ENCODE measurements at places on chromosomes 7 and 10.

GRCh38 chr10:104690959-104691358 is 49.9 kb downstream of the SORCS3 start:
- no peak for DNase-seq

- no peak for DNase-seq
Observed at GRCh38 chr7:123772652-123773051, 23.8 kb upstream of the WASL start.

DNA sequence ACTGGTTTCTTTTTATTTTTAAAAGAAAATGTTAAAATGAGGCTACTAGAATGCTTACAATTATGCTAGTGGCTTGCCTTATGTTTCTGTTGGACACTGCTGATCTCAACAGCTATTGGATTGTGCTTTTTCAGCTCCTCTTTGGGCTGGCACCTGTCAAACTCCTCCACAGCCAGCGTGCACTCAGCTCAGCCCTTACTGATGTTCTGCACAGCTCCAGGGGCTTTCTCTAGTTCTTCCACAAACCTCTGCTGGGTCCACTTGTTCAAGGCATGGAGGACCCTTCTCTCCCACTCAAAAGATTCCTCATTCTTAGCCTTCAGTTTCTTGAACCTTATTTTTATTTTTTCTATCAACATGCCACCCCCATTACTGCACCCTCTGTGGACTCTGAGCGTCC is 96.0 kb downstream of the VIPR2 start:
- DNase-seq = no peak

- DNase-seq = peak; percentile 56
Observed at GRCh38 chr10:50511492-50512213, 112.1 kb downstream of the SGMS1 start.

- DNase-seq = no peak
Observed at GRCh38 chr7:34048445-34048844, 143.1 kb downstream of the BMPER start.

DNA sequence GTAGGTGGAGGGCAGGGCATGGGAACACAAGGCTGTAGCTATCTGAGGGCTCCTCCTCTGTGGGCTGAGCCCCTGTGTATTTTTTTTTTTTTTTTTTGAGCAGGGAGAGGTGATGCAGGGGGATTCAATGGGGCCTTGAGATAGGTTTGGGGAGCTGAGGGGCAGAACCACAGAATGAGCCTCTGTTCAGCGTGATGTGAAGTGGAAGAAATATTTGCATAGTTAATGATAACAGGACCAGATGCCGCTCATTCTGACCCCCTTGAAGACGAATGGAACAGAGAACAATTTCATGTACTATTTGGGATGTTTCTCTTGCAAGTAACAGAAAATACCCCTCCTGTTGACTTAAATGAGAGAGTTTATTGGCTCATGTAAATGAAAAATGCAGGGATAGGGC is 69.7 kb upstream of the EMX2 start:
- DNase-seq = no peak

DNA sequence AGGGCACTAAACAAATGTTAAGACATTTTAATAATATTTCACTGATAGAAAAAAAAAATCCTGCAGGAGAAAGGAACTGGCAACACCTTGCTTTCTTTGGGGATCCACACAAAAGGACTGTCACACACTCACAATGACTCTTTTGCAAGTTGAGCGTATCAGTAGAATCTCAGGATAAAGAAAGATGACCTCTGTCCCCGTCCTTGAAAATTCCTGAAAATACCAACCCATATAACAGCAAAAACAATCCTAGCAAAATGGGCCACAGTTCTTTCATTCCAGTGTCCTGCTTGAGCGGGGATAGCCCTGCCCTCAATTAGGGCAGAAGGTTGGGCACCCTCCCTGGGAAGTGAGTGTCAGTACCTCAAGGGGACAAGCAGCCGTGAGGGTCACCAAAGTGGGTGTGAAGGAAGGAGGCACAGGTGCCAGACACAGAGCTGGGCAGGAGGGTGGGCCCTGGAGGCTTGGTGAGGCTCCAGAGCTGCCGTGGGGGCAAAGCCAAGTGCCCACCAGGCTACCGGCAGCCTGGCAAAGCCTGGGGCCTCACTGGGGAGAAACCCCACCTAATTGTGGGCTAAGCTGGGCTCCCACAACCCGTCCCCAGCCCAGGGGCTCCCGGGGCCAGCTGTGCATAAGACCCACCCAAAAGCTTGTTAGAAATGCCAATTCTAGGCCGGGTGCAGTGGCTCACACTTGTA is 2.8 kb downstream of the WDR86 start:
- DNase-seq = no peak

DNA sequence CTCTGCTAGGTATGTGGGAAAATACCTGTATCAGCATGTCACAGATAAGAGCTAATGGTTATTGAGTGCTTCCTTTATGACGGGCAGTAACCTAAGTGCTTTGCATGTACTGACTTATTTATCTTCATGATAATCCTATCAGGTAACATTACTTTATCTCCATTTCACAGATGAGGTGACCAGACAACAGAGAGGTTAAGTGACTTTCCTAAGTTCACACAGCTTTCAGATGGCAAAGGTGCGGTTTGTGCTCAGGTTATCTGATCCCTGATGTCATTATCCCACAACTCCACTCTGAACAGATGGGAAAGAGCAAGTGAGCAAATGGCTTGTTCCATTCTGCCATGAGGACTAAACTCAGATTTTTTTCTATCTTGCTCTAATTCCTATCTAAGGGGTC is 217.0 kb upstream of the PODXL start:
- DNase-seq = no peak

DNA sequence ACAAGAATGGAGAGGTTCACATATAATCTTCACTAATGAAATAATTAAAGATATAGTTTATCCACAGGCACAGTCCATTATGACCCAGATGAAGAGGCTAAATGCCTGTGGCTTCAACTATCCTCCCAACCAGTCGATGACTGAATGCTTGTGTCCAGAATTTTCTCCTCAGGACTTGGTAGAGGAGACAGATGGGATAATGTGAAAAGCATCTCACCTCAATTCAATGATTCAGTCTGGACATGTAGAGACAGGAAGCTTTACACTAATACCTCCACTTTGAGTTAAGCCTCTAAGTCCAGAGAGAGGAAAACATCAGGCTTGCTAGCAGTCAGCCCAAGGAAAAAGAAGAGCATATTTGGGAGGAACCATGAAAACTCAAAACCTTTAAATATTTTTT is 59.1 kb upstream of the COL1A2 start:
- DNase-seq = no peak

GRCh38 chr10:104937567-104937966 is 296.5 kb downstream of the SORCS3 start:
- DNase-seq = peak; percentile 98

DNA sequence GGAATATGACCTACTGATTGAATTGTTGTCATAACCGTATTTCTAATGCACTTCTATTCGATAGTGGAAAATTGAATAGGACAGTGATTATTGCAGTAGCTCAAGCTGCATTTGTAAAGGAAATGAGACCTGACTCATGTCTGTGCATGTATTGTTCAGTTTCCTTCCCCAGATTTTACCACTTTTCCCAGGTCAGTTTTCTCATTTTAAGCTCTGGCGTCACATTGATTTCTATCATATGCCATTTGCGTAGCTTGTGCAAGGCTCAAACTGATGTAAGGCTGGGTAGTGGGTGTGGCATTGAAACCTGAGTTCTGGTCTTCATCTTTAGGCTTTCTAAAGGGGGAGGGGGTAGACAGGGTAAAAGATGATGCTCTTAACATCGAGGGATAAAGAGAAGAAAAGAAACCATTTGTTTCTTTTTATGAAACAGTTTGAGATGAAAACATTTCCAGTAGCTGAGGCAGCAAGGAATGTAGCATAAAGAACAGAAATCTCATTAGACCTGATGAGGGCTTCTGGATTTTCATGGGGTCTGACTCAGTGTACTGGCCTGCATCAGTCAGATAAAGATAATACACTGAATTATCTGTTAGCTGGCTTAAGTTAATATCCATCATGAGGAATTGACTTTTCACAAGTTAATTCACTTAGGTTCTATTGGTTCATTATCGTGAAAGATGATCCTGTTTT is 182.3 kb upstream of the CDCA7L start:
- no peak for DNase-seq

DNA sequence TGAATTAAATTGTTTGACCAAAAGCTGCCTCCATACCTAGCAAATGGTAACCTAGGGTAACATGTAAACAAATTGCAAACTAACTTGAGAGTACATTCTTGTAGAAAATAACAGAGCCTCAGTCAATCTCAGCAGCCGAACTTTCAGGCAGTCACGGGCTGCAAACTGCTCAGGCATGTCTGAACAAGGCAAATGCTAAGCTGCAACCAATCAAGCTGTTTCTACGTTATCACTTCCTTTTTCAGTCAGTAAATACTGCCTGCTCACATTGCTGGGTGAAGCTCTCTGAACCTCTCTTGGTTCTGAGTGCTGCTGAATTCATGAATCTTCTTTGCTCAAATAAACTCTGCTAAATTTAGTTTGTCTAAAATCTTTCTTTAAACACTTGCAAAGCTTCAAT is 1212.4 kb downstream of the SORCS1 start:
- peak; percentile 26 for DNase-seq

DNA sequence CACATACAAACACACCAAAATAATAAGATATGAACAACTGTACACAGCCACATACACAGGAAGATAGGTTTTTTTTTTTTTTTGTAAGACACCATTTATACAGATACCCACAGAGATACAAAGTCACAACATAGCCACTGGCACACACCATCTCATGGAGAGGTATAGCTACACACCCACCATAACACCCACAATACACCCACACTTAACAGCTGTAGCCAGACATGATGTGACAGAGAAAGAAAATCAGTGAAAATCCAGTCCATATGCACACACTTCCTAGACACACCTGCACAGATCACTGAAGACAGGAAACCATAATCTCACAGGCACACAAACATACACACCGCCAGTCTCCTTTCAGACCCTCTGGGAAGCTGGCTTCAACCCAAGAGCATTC is 62.4 kb upstream of the PAX2 start:
- DNase-seq = no peak

- DNase-seq = no peak
Observed at GRCh38 chr7:5701085-5701914, 80.2 kb downstream of the RNF216 start.
